ENCODE measurements at places on chromosomes 7 and 10.

DNA sequence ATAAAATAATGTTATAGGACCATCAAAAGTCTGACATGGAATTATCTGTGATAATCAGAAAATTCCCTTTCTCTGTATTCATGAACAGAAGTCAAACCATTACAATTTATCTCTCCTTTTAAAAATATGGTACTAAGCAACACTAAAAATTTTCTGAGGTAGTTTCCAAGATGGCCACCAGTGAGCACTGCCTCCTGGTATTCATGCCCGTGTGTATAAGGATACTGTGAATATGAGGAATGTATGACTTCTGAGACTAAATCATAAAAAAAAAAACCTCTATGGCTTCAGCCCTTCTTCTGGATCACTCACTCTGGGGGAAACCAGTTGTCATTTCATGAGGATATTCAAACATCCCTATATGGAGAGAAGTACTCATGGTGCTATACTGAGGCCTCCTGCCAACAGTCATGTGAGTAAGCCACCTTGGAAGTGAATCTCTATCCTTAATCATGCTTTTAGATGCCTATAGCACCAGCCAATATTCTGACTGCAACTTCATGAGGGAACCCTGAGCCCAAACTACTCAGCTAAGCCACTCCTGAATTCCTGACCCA, 41.1 kb downstream of the SIRT1 start:
- no peak for DNase-seq

DNA sequence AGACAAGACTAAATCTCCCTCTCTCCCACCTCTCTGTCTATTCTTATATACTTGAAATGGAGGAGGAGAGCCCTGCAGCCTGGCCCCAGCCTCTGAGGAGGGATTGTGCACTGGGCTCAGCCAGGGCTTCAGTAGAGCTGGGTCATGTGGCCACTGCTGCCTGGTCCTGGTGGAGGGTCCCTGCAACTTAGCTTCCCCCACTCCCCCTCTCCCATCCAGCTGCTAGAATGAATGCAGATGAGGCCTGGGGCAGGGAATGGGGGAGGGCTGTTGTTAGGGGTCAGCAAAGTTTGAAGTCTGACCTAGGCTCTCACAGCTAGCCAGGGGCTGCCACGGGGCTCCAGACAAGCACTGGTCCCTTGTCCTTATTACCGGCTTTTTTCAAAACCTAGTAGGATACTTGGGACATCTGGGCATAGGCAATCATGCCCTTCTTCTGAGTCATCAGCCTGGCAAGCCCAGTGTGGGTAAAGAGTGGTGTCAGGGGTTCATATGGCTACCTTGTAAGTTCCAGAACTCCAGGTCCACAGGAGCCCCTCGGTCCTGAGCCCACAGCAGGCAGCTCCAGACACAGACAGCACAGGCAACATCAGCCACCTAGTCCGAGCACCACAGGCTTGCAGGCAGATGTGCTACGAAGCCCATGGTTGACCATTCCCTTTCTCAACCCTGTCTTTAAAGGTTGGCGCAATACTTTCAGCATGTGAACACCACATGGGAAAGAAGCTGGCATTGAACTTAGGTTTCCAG, 12.8 kb upstream of the CXCL12 start:
- DNase-seq = no peak

DNA sequence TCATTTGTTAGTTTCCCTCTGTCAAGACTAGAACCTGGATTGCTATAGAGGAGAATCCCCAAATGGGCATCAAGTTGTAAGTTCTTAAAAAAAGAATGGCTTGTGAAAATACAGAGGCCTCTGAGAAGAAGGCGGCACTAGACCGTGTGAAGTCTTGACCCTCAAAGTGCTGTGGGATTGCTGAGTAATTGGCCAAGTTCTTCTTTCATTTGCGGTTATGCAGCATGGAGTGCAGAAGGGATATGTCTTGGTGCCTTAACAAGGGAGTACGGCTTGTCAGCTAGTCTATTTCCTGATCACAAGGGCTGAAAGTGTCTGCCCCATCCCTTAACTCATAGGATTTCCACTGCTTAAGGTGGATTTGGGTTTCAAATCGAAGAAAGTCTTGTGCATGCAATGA, 81.2 kb downstream of the MKX start:
- DNase-seq = no peak

DNA sequence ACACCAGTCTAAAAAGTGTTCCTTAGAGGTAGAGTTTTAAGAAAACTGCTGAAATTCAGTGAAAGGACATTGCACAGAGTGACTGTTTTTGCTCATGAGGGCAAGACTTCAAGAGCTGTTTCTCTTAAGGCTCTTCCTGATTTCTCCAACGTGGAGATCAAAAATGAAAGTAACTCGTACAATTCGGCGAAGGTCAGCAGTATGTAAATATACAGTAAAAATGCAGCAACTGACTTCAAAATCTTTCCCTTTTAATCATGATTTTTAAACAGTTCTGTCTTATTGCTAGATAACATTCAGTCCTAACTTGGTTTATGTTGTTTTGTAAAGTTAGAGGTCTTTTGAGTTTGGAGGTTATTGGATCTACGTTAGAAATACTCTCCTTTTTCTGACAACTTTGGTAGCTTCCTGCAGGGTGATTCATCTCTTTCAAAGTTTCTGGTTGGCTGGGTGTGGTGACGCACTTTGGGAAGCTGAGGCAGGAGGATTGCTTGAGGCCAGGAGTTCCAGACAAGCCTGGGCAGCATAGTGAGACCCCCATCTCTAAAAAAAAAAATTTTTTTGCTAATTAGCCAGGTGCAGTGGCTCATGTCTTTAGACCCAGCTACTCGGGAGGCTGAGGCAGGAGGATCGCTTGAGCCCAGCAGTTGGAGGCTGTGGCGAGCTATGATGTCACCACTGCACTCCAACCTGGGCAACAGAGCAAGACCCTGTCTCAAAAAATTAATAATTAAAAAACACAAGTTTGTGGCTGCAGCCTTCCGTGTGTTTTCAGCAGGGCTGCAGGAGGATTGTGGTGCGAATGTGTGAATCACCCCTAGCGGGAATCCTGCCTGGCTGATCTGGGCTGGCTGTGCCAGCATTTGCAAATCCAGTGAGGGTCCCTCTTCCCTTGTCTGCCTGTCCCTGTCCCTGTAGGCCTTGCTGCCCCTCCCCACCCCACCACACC, 29.2 kb upstream of the AP5Z1 start:
- DNase-seq = no peak

DNA sequence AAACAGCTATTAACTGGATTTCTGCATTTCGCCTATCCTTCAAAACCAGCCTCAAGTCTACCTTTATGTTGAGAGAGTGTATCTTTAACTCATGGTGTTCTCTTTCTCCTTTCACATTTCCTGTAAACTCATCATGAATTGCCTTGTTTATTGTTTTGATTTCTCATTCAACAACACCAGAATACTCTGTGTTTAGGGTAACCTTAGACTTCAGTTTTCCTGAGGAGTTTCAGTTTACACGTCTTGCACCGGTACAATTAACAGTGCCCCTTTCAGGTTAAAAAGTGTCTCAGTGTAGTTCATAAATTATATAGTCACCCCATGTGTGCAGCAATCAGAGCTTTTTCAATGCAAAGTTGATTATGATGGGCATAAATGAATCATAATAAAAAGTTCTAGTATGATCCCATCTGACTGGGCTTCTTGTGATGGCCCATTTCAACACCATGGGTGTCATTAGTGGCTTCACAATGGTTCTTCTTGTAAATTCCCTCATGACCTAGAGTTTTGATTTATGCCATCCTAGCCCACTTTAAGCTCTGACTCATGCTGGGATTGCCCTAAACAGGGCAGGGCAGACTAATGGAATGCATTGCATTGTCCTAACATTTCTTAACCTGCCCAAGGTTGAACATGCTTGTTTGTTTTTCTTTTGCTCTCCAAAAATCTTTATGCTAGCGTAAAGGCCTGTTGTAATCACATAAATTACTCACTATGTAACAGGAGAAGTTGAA, 22.0 kb downstream of the ITGB8 start:
- DNase-seq = no peak

DNA sequence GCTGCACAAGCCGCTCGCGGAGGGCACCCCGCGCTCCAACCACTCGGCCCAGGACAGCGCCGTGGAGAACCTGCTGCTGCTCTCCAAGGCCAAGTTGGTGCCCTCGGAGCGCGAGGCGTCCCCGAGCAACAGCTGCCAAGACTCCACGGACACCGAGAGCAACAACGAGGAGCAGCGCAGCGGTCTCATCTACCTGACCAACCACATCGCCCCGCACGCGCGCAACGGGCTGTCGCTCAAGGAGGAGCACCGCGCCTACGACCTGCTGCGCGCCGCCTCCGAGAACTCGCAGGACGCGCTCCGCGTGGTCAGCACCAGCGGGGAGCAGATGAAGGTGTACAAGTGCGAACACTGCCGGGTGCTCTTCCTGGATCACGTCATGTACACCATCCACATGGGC, 50.0 kb downstream of the FIGNL1 start:
- no peak for DNase-seq

- DNase-seq = no peak
Observed at GRCh38 chr7:112023282-112023681, 182.9 kb downstream of the DOCK4 start.

GRCh38 chr7:13743226-13743625, 246.2 kb downstream of the ETV1 start:
- no peak for DNase-seq

DNA sequence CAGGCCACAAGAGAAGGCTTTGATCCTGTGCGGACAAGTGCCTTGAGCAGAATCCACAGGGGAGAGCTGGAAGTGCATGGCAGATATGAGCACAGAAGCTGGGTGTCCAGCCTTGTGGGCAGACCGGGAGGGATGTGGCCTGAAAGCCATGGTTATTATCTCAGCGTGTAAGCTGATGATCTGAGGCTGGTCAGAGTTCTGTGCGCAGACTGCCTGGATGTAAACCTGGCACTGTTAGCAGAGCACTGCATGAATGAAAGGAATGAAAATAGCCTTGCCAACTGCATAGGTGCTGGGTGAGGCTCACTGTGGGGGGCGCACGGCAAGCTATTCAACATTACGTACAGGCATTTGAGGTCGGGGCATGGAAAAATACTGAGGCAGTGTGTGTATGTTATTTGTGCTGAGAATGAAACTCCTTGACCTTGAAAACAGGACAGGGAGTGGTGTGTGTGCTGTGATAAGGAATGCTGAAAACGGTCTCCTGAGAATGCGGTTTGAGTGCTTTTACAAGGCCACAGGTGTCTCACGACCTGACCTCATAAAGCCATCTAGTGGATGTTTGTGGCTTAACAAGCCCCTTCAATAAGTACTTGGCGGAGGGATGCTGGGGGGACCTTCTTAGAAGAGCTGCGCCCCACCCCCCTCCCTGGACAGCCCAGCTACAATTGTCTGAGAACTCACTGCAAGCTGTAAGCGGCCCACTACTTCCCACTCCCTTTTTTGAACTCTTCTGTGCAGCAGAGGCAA, 18.7 kb downstream of the AKR1C1 start:
- no peak for DNase-seq

- DNase-seq = no peak
Observed at GRCh38 chr7:127831318-127832219, 179.6 kb downstream of the SND1 start.

GRCh38 chr10:78740976-78741915, 327.5 kb upstream of the ZMIZ1 start:
- no peak for DNase-seq

- DNase-seq = no peak
Observed at GRCh38 chr10:118908557-118909256, 120.8 kb upstream of the NANOS1 start.

Data from effector memory CD8-positive, alpha-beta T cell (primary cell).